Fibroblast of mammary gland (primary cell): ENCODE measurements at places on chromosomes 11 and 22.

DNA sequence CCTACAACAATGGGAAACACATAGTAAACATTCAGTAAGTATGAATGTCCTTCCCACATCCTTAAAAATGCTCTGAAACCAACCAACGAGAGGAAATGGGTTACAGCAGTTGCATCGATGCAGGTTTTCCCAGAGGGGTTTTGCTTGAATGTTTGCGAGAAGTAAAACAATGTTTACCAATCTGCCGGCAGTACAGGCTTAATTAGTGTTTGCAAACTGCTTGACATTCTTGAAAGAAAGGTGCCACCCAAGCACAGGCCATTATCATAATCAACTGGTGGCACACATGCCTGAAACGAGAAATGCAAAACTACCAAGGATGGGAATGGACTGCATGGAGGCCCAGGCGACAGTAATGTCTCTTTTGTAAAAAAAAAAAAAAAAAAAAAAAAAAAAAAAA is 27.1 kb upstream of the OPCML start:
- DNase-seq = no peak

GRCh38 chr11:44365616-44366015 is 55.7 kb upstream of the ALX4 start:
- no peak for DNase-seq

DNA sequence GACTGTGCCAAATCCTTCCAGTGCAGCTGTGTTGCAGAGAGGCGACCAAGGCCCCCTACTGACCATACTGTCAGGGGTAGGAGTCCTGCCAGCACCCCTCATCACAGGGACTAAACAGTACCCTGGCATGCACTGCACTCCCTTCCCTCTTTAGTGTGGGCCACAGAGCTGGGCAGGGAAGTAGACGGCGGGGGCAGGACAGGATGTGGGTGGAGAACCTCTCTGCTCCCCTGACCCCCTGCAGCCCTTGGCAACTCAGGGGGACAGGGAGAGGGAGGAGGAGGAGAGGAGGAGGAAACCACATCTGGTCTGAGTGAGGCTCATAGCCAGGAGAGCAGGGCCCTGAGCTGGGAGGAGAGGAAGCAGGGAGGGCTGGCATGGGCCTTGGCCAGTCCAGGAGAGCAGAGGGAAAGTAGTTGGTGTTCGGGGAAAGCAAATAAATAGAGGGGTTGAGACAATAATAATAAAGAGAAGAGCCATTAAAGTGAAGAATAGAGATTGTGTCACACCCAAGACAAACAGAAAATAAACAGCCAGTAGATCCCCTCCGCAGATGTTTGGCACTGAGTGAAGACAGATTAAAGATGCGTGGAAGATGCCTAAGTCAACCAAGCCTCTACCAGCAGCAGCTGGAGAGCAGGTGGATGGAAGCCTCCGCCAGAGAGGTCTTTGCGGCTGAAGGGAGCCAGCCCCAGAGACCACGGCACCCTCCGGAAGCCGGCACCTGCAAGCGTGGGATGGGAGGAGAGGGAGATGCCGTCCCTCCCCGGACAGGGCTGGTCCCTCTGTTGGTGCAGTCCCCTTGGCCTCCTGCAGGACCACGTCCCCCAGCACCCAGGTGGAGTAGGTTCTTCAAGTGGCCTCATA is 61.5 kb downstream of the RPUSD4 start:
- no peak for DNase-seq

DNA sequence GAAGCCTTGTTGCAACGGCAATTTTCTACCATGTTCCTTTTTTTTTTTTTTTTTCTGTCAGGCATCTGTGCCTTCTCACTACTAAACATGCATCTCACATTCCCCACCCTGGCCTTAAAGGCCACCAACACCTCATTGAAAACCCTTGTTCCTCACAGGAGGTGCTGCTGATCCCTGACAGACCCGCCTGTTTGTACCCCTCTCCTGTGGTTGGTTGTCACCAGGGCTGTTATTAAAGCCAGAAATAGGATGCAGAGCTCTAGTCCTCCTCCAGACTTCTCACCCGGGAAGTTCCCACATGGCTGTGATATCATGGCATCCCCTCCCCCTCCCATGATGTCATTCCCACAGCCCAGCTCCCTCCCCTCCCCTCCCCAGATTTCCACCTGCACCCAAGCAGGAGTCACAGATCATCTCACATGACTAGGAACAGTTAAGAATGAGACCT is 302.8 kb upstream of the NCAM1 start:
- no peak for DNase-seq

- peak; percentile 85 for DNase-seq
These were observed 1085.3 kb downstream of the DLG2 start for GRCh38 chr11:84541731-84542340.

DNA sequence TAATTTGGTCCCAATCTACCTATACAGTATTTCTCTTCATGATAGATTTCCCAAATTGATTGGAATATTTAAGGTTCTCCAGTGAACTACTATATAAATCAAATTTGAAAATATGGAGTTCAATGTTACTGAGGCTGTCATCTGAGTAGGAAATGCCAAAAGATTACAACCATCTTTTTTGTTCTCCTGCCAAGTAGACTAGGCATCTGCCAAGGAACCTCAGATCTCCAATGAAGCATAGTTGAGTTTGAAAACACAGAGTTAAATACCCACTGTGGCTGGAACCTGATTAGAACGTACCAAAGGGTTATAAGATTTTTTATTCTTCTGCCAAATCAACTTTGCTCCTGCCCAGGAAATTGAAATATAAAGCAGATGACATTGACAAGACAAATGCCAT is 330.9 kb downstream of the CNTN5 start:
- peak; percentile 5 for DNase-seq

- DNase-seq = no peak
These were observed 65.1 kb upstream of the PITPNB start for GRCh38 chr22:27984001-27984695.

GRCh38 chr11:76659672-76660532 is 10.6 kb downstream of the LRRC32 start:
- no peak for DNase-seq

DNA sequence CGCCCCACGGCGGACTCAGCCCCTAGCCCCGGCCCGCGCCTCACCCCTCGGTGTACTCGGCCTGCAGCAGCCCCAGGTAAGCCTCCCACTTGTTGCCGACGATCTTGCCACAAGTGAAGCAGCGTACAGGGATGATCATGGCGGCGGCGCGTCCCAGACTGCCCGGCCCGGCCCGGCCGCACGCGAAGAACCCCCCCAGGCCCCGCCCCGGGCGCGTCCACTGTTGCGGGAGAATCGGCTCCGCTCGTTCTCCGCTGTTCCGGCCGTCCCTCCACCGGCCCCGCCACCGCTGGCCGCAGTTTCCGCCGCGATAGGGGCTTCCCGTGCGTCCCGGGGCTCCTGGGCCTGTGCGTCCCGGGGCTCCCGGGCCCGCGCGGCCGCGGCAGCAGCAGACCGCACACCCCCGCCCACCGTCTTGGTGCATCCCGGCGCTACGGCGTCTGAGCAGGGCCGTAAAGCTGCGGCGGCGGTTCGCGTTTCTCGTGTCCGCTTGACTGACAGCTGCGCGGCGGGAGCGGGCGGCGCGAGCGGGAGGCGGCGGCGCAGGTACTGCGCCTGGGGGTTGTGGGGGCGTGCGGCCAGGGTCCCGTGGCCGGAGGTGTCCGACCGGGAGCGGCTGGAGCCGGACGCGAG is at the start of the genes POLR2L and TSPAN4:
Gene POLR2L (minus strand): TSS at position 160 of the 633 bp plus-strand sequence. CDS start 21 bp downstream, at position 139.
Gene TSPAN4 (plus strand): TSS at position 483 of the 633 bp plus-strand sequence. CDS start 7,453 bp downstream, outside the sequence.
- DNase-seq = peak; percentile 83

DNA sequence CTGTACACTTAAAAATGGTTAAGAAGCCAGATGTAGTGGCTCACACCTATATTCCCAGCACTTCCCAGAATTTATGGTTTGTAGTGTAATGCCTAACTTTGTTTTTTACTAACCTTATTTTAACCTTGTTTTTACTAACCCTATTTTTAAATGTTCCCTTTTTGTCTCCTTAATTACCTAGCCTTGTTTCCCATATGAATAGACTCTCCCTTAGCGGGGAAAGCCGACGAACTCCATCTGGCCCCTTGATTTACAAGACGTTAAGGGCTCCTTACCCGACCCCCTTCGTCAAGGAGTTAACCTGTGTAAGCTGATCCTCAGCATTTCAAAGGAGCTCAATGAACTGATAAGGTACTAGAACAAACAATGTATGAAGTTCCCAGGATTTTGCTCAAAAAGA is 17.1 kb downstream of the APOBEC3H start:
- no peak for DNase-seq

DNA sequence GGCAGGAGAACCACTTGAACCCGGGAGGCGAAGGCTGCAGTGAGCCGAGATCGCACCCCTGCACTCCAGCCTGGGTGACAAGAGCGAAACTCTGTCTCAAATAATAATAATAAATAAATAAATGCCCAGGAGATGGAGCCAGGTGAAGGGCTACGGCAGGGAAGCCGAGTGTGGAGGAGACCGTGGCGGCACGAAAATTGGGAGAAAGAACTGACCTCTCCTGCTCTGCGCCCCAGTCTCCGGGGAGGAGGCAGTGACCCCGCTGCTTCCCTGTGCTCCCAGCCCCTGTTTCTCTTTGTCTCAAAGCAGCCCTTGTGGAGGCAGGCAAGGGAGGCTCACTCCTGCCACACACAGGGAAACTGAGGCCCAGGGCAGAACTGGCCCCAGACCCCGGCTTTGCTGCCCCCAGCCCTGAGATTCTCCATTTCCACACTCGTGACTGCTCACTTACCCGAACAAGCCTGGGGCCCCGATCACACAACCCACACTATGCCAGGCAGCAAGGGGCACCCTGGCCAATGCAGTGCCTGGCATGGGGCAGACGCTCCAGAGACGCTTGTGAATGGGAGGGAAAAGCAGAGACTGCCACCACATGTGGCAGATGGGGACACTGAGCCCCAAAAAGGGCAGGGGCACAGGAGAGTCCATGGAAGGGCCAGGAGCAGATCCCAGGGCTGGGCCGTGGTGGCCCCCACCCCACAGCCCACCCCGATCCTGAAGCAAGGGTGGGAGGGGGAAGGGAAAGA is 80.4 kb upstream of the PRR5 start:
- no peak for DNase-seq

DNA sequence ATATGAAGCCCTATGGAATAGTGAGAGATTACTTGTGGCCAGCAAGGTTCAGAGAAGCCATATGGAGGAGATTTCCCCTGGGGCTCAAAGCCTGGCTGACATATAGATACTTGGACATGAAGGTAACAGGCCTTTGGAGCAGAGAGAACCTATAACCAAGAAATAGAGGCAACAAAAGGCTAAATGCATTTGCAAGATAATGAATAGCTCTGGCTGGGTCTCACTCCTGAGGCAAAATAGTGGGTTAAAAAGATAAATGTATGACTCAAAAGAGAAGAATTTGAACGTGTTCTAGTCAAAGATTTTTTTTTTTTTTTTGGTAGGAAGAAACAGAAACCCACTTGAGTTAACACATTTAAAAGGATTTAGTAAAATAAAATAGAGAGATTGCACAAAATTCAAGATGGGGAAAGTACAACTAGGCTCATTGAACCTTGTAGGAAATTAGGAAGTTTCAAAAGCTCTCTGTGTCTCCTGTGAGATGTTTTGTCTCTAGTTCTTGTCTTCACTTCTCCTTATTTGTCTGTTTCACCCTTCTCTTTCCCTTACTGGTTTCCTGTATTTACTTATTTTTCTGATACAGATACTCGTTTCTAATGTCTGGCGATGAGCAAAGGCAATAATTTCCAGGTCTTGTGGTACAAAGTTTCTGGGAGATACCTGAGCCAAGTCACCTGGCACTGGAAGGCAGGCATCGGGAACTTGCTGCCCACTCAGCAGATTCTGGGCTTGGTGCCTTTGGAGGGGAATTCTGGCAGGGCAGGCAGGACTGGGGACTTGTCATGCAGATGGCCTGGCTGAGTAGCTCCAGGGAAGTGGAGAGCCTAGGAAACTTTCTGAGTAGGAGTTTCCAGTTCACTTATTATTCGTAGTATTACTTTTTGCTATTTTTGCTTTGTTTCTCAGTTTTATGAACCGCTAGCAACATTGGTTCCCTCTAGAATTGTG is 49.2 kb upstream of the SESN3 start:
- no peak for DNase-seq

GRCh38 chr11:76276781-76277155 is 70.5 kb upstream of the WNT11 start:
- DNase-seq = no peak

GRCh38 chr22:17970201-17970708 is 54.1 kb downstream of the MICAL3 start:
- DNase-seq = peak; percentile 47

- no peak for DNase-seq
These were observed 15.3 kb downstream of the LINC01488 start for GRCh38 chr11:69496631-69497220.

DNA sequence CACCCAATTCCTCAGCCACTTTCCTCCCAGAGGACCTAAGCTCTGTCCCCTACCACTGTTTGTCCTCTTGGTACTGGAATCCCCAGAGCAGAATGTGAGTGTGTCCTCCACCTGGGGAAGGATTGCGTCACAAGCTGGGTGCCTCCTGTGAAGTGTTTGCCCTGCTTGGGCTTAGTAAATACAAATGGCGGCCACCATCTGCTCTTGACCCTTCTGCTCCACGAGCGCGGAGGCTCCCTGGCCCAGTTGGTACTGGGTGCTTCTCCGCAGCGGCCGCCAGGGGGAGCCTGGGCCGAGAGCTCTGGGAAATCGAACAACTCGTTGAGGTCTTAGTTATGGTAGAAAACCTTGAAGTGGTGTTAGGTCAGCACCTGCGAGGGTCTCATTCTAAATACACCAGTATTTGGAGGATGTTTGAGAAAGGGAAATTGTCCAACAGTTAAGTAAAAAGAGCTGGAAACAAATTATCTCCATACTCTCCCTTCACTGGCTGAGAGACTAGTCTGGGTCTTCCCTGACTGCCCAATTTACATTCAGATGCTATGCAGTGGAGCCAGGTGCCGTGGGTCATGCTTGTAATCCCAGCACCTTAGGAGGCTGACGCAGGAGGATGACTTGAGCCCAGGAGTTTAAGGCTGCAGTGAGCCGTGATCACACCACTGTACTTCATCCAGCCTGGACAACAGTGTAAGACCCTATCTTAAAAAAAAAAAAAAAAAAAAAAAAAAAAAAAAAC is 74.6 kb upstream of the TEAD1 start:
- peak; percentile 29 for DNase-seq

DNA sequence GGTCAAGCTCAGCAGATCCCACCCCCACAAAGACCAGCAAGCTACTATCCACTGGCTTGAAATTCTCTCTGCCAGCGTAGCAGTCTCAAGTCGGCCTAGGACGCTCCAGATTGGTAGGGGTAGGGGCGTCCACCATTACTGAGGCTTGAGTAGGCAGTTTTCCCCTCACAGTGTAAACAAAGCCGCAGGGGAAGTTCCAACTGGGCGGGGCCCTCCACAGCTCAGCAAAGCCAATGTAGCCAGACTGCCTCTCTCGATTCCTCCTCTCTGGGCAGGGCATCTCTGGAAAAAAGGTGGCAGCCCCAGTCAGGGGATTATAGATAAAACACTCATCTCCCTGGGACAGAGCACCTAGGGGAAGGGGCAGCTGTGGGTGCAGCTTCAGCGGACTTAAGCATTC is 1064.9 kb upstream of the TENM4 start:
- no peak for DNase-seq

GRCh38 chr11:60085909-60086308 is 2.6 kb upstream of the MS4A2 start:
- DNase-seq = no peak

DNA sequence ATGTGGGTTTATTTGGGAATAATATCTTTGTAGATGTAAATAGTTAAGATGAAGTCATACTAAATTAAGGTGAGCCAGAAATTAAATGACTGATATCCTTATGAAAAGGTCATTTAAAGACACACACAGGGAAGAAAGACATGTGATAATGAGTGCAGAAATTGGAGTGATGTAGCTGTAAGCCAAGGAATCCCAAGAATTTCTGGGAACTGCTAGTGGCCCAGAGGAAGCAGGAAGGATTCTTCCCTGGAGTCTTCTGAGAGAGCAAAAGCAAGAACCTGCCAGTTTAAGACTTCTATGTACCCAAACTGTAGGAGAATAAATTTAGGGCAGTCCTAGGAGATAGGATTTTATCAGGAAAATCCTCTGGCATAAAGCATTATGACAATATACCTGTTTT is 66.9 kb downstream of the LRRC4C start:
- no peak for DNase-seq
